AG08396 (cell line): ENCODE measurements at places on chromosomes 4 and X.

DNA sequence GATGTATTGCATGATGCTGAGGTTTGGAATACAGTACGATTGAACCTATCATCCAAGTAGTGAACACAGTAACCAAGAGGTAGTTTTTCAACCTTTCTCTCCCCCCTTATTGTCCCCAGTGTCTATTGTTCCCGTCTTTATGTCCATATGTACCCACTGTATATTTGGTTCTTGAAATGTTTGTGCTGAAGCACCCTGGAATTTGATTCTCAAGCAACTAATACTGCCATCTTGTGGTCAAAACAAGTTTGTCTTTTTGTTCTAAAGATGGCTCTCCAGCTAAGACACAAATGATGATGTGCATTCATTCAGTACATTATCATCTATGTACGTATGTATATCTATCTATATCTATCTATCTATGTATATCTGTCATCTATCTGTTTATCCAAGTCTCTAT, 33.5 kb upstream of the DCX start:
- DNase-seq, result peak; percentile 11

- DNase-seq, result no peak
Measured at GRCh38 chr4:156473151-156473550, 498.4 kb downstream of the PDGFC start.

GRCh38 chrX:129965166-129965565, 17.3 kb upstream of the BCORL1 start:
- no peak for DNase-seq

DNA sequence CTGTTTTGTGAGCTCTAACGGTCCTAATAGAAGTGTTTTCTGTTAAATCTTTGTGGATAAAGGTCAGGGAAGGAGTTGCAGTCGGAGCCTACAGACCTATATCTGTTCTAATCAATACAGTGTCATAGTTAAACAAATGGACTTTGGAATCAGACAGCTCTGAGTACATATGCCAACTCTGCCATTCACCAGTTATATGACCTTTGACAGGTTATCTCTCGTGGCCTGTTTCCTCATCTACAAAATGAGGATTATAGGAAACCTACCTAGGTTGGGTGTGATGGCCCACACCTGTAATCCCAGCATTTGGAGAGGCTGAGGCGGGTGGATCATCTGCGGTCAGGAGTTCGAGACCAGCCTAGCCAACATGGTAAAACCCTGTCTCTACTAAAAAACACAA, 89.7 kb downstream of the MID1IP1 start:
- no peak for DNase-seq

DNA sequence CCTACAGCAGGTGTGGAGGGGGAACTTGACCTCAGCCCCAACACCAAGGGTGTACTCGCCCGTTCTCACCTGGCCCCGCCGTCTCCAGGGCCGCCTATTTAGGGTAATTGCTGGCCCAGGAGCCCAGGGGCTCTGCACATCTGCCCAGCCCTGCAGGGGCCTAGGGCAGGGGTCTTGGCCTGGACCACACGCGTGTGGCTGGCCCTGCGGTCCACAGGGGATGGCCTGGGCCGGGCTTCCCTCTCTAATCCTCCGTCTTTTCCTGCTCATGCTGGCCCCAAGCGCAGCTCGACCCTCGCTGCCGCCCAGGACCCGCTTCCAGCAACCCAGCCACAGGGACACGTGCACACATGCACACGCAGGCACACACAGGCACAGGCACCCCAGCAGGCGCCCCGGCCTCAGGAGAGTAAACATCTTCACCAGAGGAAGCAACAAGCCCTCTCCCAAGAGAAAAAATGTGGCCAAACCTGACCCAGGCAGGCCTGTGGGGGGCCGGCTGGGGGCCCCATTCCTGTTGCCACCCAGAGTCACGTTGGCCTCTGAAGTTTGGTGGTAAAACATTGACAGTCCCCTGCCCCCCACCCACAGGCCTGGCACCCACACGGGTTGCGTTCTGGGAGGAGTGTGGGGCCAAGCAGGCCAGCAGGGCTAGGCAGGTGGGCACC, 24.6 kb upstream of the FGFR3 start:
- DNase-seq, result no peak

- DNase-seq, result no peak
Measured at GRCh38 chr4:60655356-60655755, 544.8 kb upstream of the ADGRL3 start.

- DNase-seq, result no peak
Measured at GRCh38 chr4:171667906-171668305, 145.3 kb upstream of the GALNTL6 start.

DNA sequence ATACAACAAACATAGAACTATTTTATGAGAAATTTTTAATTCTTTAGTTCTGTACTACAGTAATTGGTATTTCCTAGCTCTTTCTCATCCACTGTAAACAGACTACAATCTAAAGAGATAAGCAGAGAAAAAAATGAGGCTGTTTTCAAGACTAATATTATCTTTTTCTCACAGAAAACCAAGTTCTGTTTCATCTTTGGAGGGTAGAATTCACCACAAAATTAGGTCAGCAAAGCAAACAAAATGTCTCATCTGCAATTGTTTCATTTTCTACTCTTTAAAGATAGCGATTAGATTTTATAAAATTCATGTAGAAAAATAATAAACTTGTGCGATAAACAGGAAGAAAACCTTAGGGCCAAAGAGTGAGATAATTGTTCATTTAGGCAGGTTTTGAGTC, 10.8 kb downstream of the APOO start:
- DNase-seq, result no peak

DNA sequence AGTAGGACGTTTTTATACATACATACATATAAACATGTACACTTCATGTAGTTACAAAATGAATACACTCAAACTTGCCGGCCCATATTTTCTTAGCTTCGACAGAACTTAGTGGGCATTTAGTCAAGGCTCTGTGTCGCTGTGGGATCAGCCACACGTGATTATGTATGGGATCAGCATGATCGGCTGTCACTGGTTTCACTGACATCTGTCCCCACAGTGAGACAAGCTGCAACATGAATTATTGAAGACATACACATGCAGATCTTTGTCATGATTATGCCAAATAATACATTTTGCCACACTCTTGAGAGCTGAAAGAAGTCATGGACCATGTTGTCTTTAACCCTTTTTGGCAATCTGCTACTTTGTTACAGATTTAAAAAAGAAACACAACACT, 38.2 kb upstream of the NAA11 start:
- no peak for DNase-seq

GRCh38 chrX:44876086-44876485, 3.1 kb downstream of the KDM6A start:
- no peak for DNase-seq

GRCh38 chr4:134807231-134807745, 605.7 kb upstream of the PABPC4L start:
- DNase-seq, result no peak

DNA sequence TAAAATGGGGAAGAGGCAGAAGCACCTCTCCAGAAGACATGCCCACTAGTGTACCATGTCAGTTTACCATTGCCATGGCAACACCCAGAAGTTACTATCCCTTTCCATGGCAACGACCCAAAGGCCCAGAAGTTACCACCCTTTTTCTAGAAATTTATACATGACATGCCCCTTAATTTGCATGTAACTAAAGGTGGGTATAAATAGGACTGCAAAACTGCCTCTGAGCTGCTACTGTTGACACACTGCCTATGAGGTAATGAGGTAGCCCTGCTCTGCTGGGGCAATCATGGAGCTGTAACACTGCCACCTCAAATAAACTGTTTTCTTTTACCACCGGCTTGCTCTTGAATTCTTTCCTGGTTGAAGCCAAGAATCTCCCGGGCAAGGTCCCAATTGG, 13.9 kb upstream of the BEX4 start:
- DNase-seq, result no peak

DNA sequence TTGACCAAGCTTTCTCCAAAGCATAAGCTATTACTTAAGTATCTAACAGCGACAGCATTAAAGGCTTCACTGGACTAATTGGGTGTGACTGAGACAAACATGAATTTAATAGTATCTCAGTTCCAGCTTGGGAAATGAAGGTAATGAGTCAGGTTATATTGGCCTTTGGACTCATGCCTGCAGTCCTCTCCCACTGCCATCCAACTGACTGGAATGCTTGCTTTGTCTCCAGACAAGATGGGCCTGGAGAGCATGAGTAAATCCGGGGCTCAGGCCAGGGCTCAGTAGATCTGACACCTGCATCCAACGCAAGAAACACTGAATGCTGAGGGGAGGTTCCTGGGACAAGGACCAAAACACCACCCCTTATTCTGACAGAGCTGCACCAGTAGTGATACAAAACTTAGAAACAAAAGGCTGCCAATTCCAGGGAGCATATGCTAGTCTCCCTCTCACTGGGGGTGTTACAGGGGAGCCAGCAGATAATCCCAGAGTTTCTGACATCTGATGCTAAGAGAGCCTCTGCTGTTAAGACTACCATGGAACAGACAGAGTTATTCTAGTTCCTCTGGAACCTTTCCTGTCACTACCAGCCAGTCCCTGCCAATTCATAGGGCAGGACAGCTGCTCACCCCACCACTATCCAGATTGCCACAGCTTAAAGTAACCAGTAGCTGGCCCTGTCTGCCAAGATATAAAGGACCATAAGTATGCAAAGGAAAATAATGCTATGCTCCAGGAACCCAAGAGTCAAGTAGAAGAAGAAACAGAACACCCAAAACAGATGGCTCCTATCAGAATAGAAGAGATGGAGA, 293.8 kb downstream of the IQCM start:
- no peak for DNase-seq

DNA sequence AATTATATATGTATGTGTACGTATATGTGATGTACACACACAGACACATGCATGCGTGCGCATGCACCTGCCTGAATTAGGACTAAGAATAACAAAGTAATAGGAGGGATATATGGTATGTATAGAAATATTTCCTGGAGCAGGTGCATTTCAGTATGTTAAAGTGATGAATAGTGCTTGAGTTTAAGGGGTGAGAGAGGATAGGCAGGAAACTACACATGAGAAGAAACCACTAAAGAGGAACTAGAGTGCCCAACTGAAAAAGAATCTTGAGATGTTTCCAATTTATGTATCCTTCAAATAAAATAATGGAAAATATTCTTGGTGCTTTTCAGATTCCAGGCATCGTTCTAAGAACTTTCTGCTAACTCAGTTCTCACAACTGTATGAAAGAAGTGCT, 52.6 kb upstream of the UNC5C start:
- no peak for DNase-seq

- no peak for DNase-seq
Measured at GRCh38 chr4:96099031-96099430, 259.1 kb downstream of the PDHA2 start.

DNA sequence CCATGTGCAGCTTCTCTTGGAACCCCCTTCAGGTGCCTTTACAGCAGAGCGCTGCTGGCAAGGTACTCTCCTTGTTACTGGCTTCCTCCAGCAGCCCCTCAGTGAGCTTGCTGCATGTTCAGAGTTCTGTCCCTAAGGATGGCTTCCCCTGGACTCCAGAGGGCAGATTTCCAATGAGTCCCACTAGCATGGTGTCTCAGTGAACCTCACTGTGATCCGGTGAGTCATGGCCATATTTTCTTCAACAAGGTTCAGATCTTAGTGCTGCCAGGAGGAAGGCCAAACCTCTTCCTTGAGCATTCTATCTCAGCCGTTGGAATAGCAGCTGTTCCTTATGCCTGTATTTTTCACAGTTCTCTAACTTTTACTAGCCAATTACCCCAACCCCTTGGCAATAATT, 98.8 kb downstream of the CASK start:
- DNase-seq, result peak; percentile 29

- peak; percentile 26 for DNase-seq
Measured at GRCh38 chr4:39255266-39255665, 72.9 kb downstream of the WDR19 start.

- no peak for DNase-seq
Measured at GRCh38 chr4:174663216-174663615, 140.9 kb upstream of the HPGD start.

GRCh38 chr4:786861-787300, 39.0 kb downstream of the CPLX1 start:
- no peak for DNase-seq

DNA sequence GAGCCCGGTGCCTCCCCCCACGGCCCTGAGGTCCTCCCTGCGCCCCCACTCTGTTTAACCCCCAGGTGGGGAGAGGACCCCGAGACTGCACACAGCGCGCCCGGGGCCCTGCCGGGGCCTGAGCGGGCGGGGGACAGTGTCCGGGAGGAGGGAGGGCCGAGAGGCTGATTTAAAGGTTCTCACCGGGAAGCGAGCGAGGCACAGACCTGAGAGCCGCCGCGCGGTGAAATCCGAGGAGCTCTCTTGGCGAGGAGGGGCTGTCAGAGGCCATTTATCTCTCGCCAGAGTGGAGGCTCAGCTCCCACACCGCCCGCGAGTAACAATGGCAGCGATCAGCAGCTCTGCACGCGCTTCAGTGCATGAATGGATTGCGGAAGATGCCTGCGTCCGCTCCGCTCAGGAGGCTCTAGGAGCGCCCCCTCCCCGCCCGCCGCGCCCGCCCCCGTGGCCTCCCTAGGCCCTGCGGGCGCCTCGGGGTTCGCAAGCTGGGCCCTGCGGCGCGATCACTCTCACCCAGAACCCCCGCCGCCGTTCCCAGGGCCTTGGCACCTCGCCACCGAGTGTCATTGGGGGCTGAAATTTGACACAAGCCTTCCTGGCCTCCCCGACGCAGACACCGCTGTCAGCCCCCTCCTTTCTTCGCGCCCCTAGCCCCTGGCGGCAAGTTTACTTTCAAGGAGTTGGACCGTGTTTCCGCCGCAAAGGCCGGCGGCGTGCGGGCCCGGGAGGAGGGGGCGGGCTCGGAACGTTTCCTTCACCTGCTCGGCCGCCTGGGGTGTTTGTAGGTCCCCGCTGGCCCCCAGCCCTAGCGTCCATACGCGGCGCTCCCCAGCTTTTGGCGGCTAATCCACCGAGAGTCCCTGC, 48.7 kb upstream of the BCOR start:
- DNase-seq, result peak; percentile 67
